Aorta (tissue), 5 donors: ENCODE measurements at places on chromosomes 11 and 22. TPM values are rescaled to one million over a fixed set of nuclear protein-coding genes. Genes with fewer than 3 reads are reported as not detected.

GRCh38 chr11:100303897-100304296 lies 383.2 kb upstream of the ARHGAP42 start:
- DNase-seq, result no peak
- no peaks in the 10 kb centered on the region for H3K4me1 ChIP-seq
- no peaks in the 10 kb centered on the region for H3K27me3 ChIP-seq
- H3K36me3 ChIP-seq, result no peaks in the 10 kb centered on the region
- no peak overlapping the region for H3K27ac ChIP-seq

DNA sequence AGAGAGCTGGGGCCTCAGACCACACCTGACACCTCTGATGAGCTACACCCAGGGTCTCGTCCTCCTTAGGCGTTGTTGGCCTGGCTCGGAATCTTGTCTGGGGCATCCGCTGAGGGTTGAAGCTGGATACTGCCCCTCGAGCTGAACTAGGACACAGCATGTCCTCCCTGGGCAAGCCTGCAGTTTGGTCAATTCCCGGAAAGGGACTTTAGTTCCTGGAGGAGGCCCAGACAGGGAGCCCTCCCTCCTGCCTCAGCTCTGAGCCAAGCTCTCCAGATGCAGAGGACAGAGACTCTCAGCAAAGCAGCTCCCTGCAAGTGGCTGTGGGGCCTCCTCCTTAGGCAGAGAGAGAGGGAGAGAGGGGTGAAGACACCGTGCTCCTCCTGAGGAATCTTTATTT lies 4.9 kb downstream of the APOL3 start:
- no peaks in the 10 kb centered on the region for H3K27me3 ChIP-seq
- no peaks in the 10 kb centered on the region for H3K4me1 ChIP-seq
- H3K36me3 ChIP-seq, result no peaks in the 10 kb centered on the region
- peak; percentile 65 for DNase-seq
- no peak overlapping the region for H3K4me3 ChIP-seq

TRAF6 gene
- 18.7 TPM for total RNA-seq

DNA sequence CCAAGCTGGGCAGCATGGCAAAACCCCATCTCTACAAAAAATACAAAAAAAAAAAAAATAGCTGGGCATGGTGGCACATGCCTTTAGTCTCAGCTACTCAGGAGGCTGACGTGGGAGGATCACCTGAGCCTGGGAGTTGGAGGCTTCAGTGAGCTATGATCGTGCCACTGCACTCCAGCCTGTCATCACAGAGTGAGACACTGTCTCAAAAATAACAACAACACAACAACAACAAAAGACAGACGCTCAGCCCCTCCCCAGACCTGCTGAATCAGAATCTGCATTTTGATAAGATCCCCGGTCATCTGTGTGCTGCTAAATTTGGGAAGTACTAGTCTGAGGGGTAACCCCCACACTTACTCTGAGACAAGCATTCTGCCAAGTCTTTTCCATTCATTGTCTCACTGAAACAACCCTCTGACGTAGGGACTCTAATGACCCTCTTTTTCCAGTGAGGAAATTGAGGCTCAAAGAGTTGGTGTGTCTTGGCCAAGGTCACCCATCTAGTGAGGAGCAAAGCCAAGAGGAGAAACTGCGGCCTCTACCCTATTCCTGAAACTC lies 7.5 kb downstream of the NEFH start:
- DNase-seq, result no peak
- no peaks in the 10 kb centered on the region for H3K27me3 ChIP-seq
- H3K4me3 ChIP-seq, result no peak overlapping the region
- H3K36me3 ChIP-seq, result no peaks in the 10 kb centered on the region
- H3K27ac ChIP-seq, result no peak overlapping the region

DNA sequence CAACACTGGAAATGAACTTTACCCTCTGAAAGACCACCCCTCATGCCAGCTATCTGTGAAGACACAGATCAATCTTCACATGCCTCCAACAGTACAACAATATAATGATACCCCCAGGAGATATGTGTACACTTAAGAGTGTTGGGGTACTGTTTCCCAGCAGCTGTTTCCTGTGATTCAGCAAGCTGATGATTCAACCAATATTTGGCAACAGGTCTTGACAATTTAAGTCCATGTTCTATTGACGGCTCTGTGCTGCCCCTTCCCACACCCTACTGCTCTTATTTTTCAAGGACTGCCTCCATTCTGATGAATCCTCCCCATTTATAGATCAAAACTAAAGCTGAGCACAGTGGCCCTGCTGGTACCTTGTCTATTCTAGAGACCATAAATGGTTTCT lies 6.6 kb downstream of the SNX19 start:
- H3K36me3 ChIP-seq, result peaks cover 12% of the 10 kb centered on the region
- peak overlapping the region; percentile 69 for H3K27ac ChIP-seq
- no peak overlapping the region for H3K4me3 ChIP-seq
- DNase-seq, result no peak
- H3K27me3 ChIP-seq, result no peaks in the 10 kb centered on the region
- peaks cover 4% of the 10 kb centered on the region for H3K4me1 ChIP-seq

P4HA3 gene
- 3.1 TPM for total RNA-seq

DNA sequence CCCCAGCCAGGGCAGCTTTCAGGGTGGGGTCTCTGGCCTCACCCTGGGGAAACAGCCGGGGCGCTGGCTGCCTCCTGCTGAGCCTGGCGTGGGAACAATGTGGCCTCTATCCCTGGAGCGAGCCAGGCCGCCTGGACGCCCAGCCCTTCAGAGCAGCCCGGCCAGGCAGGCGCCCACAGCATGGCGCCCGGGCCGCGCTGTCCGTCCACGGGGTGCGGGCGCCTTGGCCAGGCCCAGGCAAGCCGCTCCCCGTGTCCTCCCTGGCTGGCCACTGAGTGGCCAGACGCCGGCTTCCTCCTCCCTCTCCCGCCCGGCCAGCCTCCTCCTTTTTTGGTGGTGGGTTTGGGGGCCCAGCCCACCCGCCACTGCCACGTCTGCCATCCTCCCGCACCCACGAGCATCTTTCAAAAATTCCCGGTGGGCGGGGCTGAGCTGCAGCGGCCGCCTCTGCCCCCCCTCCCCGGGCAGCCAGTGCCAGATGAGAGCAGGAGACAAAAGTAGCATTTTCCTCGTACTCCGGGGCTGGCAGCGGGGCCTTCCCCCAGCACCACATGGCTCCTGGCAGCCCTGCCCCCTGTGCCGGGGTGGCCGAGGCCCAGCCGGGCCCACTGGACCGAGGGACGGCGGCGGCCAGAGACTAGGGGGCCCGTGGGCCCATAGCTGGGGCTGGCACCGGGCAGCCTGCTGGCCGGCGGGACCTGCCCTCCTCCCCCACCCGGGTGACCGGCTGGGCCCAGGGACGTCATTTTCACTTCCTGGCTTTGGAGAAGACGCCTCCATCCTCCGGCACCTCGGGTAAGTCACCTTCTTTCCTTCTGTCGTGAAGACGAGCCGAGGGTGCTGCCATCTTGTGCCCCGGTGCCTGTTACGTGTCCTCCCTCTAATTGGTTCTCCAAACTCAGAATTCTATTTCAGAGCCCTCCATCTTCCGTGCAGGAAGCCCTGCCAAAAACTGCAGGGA lies 70.2 kb upstream of the PPARA start:
- DNase-seq, result peak; percentile 95
- H3K27ac ChIP-seq, result peak overlapping the region; percentile 80
- no peaks in the 10 kb centered on the region for H3K27me3 ChIP-seq
- no peaks in the 10 kb centered on the region for H3K36me3 ChIP-seq

- H3K27ac ChIP-seq, result no peak overlapping the region
- DNase-seq, result no peak
- H3K36me3 ChIP-seq, result peaks cover 8% of the 10 kb centered on the region
- H3K27me3 ChIP-seq, result peaks cover 2% of the 10 kb centered on the region
Measured at GRCh38 chr11:61327669-61328071, 5.2 kb downstream of the DDB1 start.

DNA sequence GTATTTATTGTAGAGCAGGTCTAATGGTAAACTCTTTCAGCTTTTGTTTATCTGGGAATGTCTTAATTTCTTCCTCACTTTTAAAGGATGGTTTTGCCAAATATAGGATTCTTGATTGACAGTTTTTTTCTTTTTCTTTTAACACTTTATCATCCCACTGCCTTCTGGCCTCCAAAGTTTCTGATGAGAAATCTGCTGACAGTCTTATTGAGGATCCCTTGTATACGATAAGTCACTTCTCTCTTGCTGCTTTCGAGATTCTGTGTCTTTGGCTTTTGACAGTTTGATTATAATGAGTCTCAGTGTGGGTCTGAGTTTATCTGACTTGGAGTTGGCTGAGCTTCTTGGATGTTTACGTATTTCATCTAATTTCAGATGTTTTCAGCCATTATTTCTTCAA lies 6.7 kb upstream of the TSKU start:
- H3K4me1 ChIP-seq, result peaks cover 11% of the 10 kb centered on the region
- H3K4me3 ChIP-seq, result no peak overlapping the region
- H3K27me3 ChIP-seq, result no peaks in the 10 kb centered on the region

DNA sequence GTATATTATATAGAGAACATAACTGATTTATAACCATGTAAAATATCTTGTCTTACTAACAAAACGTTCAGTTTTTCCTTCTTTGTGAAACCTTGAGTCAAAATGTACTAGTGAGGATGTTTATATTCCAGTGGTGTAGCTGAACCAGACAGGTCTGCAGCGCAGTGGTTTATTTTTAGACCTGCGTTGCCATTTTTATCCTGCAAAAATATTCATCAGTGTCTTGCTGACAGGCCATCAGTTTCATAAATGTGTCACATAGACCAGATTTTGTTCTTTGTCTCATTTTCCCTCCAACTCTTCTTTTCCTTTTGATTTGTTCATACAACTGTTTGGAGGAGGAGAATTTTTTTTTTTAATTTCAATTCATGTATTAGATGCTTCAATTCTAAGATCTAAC lies 43.1 kb downstream of the HSD17B12 start:
- H3K27ac ChIP-seq, result no peak overlapping the region
- no peaks in the 10 kb centered on the region for H3K36me3 ChIP-seq
- H3K4me1 ChIP-seq, result peaks cover 1% of the 10 kb centered on the region
- no peaks in the 10 kb centered on the region for H3K27me3 ChIP-seq
- DNase-seq, result no peak

- no peak overlapping the region for H3K27ac ChIP-seq
- H3K27me3 ChIP-seq, result no peaks in the 10 kb centered on the region
- H3K36me3 ChIP-seq, result no peaks in the 10 kb centered on the region
- no peaks in the 10 kb centered on the region for H3K4me1 ChIP-seq
- H3K4me3 ChIP-seq, result no peak overlapping the region
Measured at GRCh38 chr11:96964661-96965060, 574.8 kb downstream of the JRKL start.

- no peaks in the 10 kb centered on the region for H3K36me3 ChIP-seq
- no peak overlapping the region for H3K4me3 ChIP-seq
- H3K4me1 ChIP-seq, result no peaks in the 10 kb centered on the region
- H3K27me3 ChIP-seq, result no peaks in the 10 kb centered on the region
- DNase-seq, result no peak
- H3K27ac ChIP-seq, result no peak overlapping the region
Measured at GRCh38 chr22:39289533-39289932, 29.9 kb downstream of the RPL3 start.

DNA sequence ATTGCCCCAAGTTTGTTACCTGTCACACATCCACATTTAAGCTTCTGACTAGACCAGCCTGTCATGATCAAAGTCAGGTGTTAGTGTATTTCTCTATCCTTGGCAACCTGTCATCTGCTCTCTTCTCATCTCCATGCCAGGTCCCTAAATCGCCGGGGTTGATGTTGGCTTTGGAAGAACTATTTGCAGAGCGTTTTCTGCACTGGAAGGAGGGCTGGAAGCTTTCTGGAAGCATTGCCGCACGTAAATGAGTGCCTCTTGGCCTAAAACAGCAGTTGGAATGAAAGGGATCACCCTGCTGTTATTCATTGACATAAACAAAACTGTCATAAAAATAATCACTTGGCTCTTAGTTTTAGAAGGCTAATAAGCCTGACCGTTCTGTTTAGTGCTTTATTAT lies 1.4 kb downstream of the TTC12 start:
- H3K4me1 ChIP-seq, result no peaks in the 10 kb centered on the region
- no peak overlapping the region for H3K27ac ChIP-seq
- H3K4me3 ChIP-seq, result no peak overlapping the region
- DNase-seq, result no peak

- no peaks in the 10 kb centered on the region for H3K4me1 ChIP-seq
- no peak for DNase-seq
- H3K27ac ChIP-seq, result no peak within 1 kb of the TSS
- H3K27me3 ChIP-seq, result no peaks in the 10 kb centered on the region
Measured at GRCh38 chr11:72244060-72244360, at the start of gene PHOX2A. Gene PHOX2A (minus strand): TSS chr11:72244176. CDS start chr11:72244004, 172 bp downstream.

GRCh38 chr22:39898997-39899396 lies 1.9 kb upstream of the GRAP2 start:
- H3K4me3 ChIP-seq, result no peak overlapping the region
- H3K4me1 ChIP-seq, result no peaks in the 10 kb centered on the region
- H3K36me3 ChIP-seq, result no peaks in the 10 kb centered on the region
- no peak for DNase-seq
- no peaks in the 10 kb centered on the region for H3K27me3 ChIP-seq
- H3K27ac ChIP-seq, result no peak overlapping the region

- H3K4me3 ChIP-seq, result no peak overlapping the region
- no peak overlapping the region for H3K27ac ChIP-seq
- no peak for DNase-seq
- H3K4me1 ChIP-seq, result no peaks in the 10 kb centered on the region
Measured at GRCh38 chr11:92843455-92843854, 126.0 kb upstream of the MTNR1B start.

ALKBH3 gene
- total RNA-seq, result 25.1 TPM

- H3K36me3 ChIP-seq, result no peaks in the 10 kb centered on the region
- H3K27ac ChIP-seq, result no peak overlapping the region
- no peaks in the 10 kb centered on the region for H3K4me1 ChIP-seq
Measured at GRCh38 chr11:120643284-120643683, 131.7 kb downstream of the GRIK4 start.

DNA sequence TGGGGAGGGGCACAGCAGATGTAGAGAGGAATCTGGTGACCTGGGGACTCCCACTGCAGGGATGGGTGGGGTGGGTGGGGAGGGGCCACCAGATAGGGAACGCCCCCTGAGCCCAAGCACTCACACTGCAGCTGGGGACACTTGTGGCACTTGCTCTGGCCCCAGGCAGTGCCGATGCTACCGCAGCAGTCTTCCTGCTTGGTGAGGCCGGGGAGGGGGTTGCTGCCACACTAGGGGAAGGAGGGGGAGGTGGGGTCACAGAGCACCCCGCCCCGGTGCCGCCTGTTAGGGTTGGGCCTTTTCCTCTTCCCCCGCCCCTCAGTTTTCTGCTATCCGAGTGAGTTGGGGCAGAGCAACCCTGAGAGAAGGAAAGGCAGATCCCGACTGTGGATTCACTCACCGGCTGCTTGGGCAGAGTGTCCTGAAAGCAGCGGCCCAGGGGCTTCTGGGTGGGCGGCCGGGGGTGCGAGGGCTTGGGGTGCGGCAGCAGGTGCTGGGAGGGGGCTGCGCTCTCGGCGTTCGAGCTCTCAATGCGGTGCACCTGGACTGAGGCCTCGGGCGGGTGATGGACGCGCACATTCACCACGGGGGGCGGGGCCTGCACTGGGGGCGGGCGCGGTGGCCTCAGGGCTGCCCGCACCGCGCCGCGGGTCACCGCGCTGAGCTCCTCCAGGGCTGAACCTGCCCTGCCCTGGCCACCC lies 4.7 kb downstream of the LTBP3 start:
- H3K27me3 ChIP-seq, result no peaks in the 10 kb centered on the region
- no peak overlapping the region for H3K4me3 ChIP-seq
- H3K27ac ChIP-seq, result no peak overlapping the region
- no peak for DNase-seq
- H3K4me1 ChIP-seq, result no peaks in the 10 kb centered on the region
